AG09309 (cell line): ENCODE measurements at places on chromosomes 6 and 20.
A peak's percentile ranks its signal among the peaks of the same experiment; 100 is the strongest.

DNA sequence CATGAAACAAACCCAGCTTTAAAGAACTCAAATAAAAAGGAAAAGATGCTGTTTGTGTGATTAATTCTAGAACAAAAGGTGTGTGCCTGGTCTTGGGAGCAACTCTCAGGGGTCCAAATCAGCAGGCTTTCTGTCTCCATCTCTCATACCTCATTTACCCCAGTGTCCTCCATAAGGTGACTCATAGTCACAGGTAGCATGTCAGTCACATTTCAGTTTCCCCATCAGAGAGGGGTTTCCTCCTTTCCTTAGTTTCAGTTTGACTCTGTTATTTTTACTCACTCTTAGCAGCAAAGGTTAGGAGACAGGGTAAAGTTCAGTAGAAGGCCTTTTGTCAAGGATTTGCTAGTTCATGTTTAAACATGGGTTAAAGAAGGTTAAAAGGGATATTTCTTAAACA is 46.2 kb downstream of the OGFRL1 start:
- no peak for DNase-seq

GRCh38 chr6:56795466-56796195 is 152.9 kb upstream of the DST start:
- no peak for DNase-seq

- no peak for DNase-seq
Measured at GRCh38 chr20:62646851-62647520, 4.7 kb downstream of the SLCO4A1 start.

DNA sequence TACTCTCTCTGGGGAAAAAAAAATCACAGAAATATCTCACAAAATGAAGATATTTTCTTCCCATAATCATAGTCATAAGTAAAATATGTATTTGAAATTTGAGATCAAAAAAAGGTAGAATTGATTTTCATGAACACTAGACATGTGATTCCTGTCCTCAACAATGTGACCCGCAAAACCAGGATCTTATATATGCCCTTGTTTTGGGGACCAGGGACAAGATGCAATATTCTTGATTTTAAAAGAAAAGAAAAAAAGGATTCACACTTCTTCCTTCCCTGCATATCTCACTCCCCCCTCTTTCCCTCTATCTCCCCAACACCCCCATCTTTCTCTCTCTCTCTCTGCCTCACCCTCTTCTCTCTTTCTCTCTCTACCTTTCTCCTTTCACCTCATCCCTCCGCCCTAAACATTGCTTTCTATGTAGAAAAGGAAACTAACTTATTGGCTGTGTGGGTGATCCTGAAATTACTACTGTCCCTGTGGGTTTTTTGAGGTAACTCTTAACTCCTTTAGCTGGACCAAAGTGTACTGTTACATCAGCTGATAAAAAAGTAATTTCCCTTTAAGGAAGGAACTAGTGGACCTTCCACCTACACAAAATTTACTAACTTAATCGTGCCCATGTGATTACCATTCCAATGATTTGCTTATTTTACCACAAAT is 85.6 kb downstream of the AIG1 start:
- DNase-seq, result no peak

GRCh38 chr20:29408034-29408695 is 1849.3 kb upstream of the DEFB115 start:
- no peak for DNase-seq

DNA sequence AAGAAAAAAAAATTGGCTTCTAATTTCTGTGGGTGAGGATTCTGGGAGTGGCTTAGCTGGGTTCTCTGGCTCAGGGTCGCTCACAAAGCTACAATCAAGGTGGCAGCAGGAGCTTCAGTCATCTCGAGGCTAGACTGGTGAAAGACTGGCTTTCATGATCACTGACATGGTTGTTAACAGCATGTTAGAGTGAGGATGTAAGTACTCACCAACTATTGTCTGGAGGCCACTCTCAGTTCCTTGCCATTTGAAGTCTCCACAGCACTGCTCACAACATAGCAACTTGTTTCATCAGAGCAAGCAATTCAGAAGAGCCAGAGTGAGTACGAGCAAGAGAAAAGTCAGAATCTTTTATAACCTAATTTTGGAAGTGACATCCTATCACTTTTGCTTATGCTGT is 145.7 kb upstream of the PRSS16 start:
- no peak for DNase-seq

GRCh38 chr20:57212534-57213276 is 53.7 kb downstream of the BMP7 start:
- DNase-seq, result peak; percentile 56

GRCh38 chr20:61072398-61072797 is 179.7 kb upstream of the CDH4 start:
- DNase-seq, result no peak

DNA sequence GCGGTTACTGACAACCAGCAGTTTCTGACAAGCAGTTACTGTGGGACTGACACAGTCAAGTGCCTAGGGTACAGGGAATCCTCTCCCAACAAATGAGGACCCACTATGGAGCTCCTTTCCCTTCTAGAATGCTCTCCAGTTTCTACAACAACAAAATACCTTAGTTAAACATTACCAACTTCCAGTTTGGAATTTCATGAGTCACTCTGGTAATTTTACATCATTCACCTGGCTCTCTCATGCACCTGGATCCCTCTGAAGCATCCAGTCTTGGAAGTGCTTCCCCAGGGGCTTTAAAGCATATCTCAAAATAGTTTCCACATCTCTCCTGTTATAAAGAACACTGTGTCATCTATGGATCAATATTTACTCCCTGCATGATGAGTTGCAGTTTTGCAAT is 286.7 kb upstream of the SPTLC3 start:
- DNase-seq, result no peak

DNA sequence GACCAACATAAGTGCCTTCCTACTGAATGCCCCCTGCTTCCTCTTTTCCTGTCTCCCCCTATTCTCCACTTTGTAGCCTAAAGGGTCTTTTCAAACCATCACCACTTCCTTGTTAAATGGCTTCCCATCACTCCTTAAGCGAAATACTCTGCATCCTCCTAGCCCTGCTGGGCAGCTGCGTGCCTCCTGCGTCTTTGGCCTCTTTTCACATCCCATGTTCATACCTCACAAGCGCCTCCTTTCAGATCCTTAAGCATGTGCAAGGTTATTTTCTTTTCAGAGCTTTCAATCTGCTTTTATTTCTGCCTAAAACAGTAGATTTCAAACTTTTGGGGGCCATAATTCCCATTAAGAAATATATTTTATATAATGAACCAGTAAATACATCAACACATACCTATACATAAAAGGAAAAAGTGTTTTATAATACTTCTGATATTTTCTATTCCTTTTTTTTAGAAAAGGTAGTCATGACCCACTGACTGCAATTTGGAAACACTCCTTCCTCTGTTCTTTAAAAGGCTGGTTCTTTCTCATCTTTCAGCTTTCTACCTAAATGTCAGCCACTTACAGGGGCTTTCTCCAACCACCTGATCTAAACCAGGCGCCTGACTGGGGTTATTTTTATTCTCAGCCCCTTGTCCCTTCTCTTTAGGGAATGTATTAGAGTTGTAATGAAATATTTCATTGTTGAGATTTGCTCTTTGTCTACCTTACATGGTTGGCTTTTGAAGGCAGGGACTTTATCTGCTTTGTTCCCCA is 84.1 kb downstream of the PRDM1 start:
- no peak for DNase-seq

- DNase-seq, result no peak
Measured at GRCh38 chr20:20215976-20216727, 151.8 kb upstream of the INSM1 start.
